ENCODE measurements at places on chromosomes 6 and 20.

DNA sequence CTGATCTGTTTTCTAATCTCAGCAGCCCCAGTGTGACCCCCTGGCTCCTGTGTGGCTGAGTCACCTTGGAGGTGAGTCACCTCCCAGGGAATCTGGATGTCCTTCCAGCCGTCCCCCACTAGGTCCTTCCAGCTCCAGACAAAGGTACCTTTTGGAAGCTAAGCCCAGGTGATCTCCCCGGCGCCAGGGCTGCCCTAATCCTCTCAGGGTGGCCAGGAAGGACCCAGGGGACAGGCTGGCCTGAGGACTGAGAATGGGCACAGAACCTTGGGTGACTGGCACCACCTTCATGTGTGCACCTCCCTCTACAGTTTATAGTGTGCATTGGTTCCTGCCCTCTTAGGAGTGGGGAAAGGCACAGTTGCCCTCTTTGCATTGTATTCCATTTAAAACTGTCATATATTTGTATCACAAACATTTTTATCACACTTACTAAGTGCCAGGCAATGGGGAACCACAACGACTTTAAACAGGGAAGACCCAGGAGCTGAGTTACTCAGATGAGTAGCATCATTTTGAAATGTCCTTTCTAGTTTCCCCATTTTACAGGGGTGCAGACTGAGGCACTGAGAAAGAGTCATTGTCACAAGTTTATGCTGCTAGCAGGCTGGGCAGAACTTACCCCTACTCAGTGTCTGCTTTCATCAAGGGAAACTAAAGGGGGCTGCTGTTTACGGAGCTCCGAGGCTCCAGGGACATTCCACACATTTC, 2.6 kb upstream of the BPIFB4 start:
- peak; percentile 2 for DNase-seq

DNA sequence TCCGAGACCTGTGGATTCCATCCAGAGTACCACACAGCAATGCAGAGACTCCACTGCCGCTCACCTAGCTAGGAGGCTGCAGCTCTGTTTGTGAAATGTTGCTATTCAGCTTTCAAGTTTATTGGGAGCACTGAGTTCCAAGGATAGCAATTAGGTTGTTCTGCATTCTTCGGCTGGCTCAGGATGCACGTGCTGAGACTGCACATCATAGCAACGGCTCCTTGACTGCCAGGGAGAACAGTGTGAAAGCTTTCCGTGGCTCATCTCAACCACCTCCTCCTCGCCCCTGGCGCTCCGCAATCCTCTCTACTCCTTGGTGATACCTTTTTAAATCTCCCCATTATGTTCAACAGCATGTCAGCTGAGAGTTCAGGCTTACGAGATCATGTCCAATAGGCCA, 116.6 kb downstream of the TSHZ2 start:
- DNase-seq, result no peak

GRCh38 chr6:35977308-35977707, 47.1 kb downstream of the SLC26A8 start:
- DNase-seq, result no peak

DNA sequence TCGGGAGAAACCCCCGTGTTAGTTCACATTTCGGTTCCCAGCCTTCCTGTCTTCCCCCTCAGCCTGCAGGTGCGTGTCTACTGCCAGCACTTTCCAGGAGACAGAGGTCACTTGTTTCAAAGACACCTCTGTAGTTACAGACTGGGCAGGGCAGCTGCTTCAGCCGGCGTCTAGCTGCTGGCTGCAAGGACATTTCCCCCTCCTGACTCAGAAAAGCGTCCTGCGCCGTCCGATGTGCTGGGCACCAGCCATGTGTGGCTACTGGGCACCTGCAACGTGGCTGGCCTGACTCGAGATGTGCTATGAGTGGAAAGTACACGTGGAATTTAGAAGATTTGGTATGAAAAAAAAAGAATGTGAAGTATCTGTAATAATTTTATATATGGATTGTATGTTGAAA, 37.6 kb downstream of the RRBP1 start:
- no peak for DNase-seq

GRCh38 chr20:14830466-14830865, 493.1 kb upstream of the FLRT3 start:
- DNase-seq, result no peak

- no peak for DNase-seq
Measured at GRCh38 chr6:147223736-147224135, 19.5 kb downstream of the STXBP5 start.

GRCh38 chr6:6742535-6742934, 154.0 kb downstream of the LY86 start:
- DNase-seq, result no peak
